ENCODE measurements at places on chromosomes 12 and 14. TPM values are rescaled to one million over a fixed set of nuclear protein-coding genes. Genes with fewer than 3 reads are reported as not detected.

The KRT83 gene
- total RNA-seq, result not detected

The MAP3K9 gene
- total RNA-seq, result under 0.01 TPM

The INHBE gene
- not detected for total RNA-seq

The TIGAR gene
- total RNA-seq, result 16.8 TPM

The COQ5 gene
- total RNA-seq, result 30.4 TPM

The ACVRL1 gene
- 520 TPM for total RNA-seq

The CCDC38 gene
- total RNA-seq, result not detected

The CLEC6A gene
- total RNA-seq, result not detected

The LMNTD1 gene
- 0.45 TPM for total RNA-seq

The PPFIA2 gene
- total RNA-seq, result not detected

The CLEC12A gene
- total RNA-seq, result not detected

The LRP1 gene
- 46.5 TPM for total RNA-seq

All from endothelial cell of coronary artery (primary cell).